Activated CD4-positive, alpha-beta memory T cell treated with anti-CD3 and anti-CD28 coated beads for 36 hours (primary cell): ENCODE measurements at places on chromosomes 12 and 14. TPM values are rescaled to one million over a fixed set of nuclear protein-coding genes. Genes with fewer than 3 reads are reported as not detected.

The ACSM4 gene
- not detected for total RNA-seq

The EPYC gene
- not detected for total RNA-seq

The SLC4A8 gene
- total RNA-seq: 3.7 TPM

The ASCL1 gene
- not detected for total RNA-seq

The VPS33A gene
- total RNA-seq: 24.6 TPM

DNA sequence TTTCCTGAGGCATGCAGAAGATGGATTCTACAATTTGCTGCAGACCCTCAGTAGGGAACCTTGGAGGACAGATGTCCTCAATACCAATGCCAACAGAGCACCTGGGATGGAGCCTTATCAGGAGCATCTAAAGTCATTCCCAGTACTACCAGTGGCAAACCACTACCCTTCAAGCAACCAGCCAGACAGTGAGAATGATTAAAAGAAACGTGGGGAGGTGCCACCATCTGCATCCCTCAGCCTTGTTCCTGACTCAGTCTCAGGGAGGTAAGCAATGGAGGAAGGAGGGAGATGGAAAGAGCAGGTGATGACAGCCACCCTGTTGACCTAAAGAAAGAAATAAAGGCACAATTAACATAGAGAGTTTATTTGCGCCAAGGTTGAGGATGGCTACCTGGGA lies 175.2 kb upstream of the GRIN2B start:
- peaks cover 2% of the 10 kb centered on the region for H3K36me3 ChIP-seq
- H3K27me3 ChIP-seq: peaks cover 2% of the 10 kb centered on the region
- no peak for DNase-seq
- H3K27ac ChIP-seq: no peak overlapping the region
- H3K4me3 ChIP-seq: no peak overlapping the region

DNA sequence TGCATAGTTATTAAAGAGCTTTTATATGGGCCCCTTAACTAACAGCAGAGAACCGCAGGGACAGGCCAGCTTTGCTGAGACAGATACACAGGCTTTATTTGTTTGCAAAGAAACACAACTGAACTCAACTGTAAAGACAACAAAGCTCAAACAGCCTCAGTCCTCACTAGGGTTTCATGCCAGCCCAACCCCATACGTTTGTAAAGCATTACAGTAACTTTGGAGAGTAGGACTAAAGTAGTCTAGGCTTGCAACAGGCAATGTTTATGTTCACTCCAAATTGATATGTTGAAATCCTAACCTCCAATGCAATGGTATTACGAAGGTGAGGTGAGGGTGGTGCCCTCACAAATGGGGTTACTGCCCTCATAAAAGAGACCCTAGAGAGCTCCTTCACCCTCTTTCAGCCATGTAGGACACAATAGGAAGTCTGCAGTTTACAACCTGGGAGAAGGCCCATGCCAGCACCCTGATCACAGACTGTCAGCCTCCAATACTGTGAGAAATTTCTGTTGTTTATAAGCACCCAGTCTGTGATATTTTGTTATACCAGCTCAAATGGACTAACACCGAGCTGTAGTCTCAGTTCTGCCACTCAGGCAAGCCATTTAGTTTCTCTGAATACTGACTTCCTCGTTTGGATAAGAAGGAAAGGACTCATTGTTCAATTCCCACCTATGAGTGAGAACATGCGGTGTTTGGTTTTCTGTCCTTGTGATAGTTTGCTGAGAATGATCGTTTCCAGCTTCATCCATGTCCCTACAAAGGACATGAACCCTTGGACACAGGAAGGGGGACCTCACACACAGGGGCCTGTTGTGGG lies 35.2 kb downstream of the PPM1H start:
- peaks cover 2% of the 10 kb centered on the region for H3K27me3 ChIP-seq
- no peak for DNase-seq
- H3K4me3 ChIP-seq: no peak overlapping the region
- no peak overlapping the region for H3K27ac ChIP-seq
- H3K36me3 ChIP-seq: no peaks in the 10 kb centered on the region
- H3K4me1 ChIP-seq: no peaks in the 10 kb centered on the region

DNA sequence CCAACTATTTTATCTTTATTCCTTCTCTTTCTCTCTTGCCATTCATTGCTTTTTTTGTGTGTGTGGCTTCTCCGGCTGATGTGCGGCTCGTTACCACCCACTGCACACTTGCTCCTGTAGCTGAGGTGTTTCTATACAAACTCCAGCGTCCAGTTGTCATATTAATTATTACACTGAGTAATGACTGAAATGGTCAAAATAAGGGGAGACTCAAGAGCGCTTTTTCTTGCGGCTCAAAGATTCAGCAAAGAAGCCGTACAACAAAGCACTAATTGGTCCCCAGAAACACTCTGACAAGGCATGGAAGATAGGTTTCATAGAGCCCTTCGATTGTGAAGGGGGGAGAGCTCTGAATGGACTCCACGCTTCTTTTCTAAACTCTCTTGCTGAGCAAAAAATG lies 5.6 kb upstream of the ASCL1 start:
- H3K36me3 ChIP-seq: no peaks in the 10 kb centered on the region
- no peak for DNase-seq
- peaks cover 15% of the 10 kb centered on the region for H3K4me1 ChIP-seq
- no peak overlapping the region for H3K4me3 ChIP-seq
- peaks cover 68% of the 10 kb centered on the region for H3K27me3 ChIP-seq
- no peak overlapping the region for H3K27ac ChIP-seq

GRCh38 chr12:105470102-105470501 lies 139.6 kb downstream of the C12orf75 start:
- H3K27me3 ChIP-seq: peaks cover 14% of the 10 kb centered on the region
- no peaks in the 10 kb centered on the region for H3K4me1 ChIP-seq
- no peak overlapping the region for H3K27ac ChIP-seq
- H3K4me3 ChIP-seq: no peak overlapping the region

DNA sequence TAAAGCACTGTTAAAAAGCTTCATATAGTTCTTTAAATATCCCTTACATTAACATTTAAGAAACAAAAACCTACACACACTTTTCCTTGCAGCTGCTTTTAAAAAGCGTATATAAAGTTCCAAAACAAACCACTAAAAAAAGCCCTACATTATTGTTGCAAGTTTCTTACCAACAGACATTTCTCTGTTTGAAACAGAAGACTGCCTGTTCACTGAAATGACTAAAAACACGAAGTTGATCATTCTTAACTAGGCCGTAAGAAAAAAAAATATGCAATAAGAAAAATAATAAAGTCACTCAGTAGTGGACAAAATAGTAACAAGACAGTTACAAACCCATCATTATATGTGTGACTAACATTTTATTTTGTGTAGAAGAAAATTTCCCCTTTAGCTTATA lies 37.3 kb downstream of the KIF21A start:
- H3K27ac ChIP-seq: no peak overlapping the region
- no peak overlapping the region for H3K4me3 ChIP-seq
- DNase-seq: no peak

- no peaks in the 10 kb centered on the region for H3K27me3 ChIP-seq
- H3K4me1 ChIP-seq: no peaks in the 10 kb centered on the region
These were observed 23.0 kb upstream of the EIF2B2 start for GRCh38 chr14:74979442-74980397.

- no peaks in the 10 kb centered on the region for H3K4me1 ChIP-seq
- H3K27ac ChIP-seq: no peak overlapping the region
- no peak for DNase-seq
- H3K36me3 ChIP-seq: no peaks in the 10 kb centered on the region
- no peaks in the 10 kb centered on the region for H3K27me3 ChIP-seq
These were observed 293.4 kb downstream of the NPAS3 start for GRCh38 chr14:33232031-33232430.

- no peaks in the 10 kb centered on the region for H3K36me3 ChIP-seq
- H3K4me1 ChIP-seq: peaks cover 20% of the 10 kb centered on the region
- peak overlapping the region; percentile 77 for H3K4me3 ChIP-seq
- peak; percentile 15 for DNase-seq
These were observed 585 bp upstream of the TEAD4 start for GRCh38 chr12:2958432-2959191.

GRCh38 chr14:42002141-42002540 lies 395.5 kb downstream of the LRFN5 start:
- no peaks in the 10 kb centered on the region for H3K36me3 ChIP-seq
- H3K27me3 ChIP-seq: no peaks in the 10 kb centered on the region
- no peak overlapping the region for H3K27ac ChIP-seq
- no peaks in the 10 kb centered on the region for H3K4me1 ChIP-seq
- no peak overlapping the region for H3K4me3 ChIP-seq

DNA sequence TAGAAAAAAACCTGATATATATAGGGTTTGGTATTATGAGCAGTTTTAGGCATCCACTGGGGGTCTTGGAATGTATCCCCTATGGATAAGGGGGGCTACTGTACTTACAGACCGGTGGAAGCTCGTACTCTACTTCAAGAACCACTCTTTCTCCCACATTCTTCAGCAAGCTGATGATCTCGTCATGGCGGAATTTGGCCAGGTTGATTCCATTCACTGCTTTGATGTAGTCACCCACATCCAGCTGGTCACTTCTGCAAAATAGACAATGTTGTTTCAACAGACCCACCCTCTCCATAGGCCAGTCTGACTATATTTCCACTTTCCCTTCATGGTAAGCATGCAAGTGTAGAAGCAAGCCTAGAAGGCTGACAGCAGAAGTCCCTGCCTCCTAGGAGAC lies 139.9 kb downstream of the GRIP1 start:
- H3K27ac ChIP-seq: no peak overlapping the region
- no peaks in the 10 kb centered on the region for H3K4me1 ChIP-seq
- H3K36me3 ChIP-seq: no peaks in the 10 kb centered on the region
- H3K4me3 ChIP-seq: no peak overlapping the region
- H3K27me3 ChIP-seq: no peaks in the 10 kb centered on the region

DNA sequence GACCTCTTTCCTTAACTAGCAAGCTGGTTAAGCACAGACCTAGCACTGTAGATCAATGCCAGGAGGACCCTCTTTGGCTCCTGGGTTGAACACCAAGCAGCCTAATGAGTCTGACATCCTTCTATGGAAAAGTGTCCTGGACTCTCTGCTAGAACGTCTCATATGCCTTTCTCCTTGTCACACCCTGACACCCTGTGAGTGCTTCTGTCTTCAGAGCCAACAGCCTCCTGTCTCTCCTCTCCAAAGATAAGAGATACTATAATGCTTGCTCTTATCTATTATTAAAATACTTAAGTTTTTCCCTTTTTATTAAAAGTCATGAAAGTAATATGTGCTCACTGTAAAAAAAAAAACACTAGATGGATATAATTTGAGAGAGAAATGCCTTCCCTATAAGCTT lies 222.7 kb downstream of the FOXN3 start:
- H3K36me3 ChIP-seq: peaks cover 18% of the 10 kb centered on the region
- H3K4me3 ChIP-seq: no peak overlapping the region
- H3K4me1 ChIP-seq: peaks cover 14% of the 10 kb centered on the region
- H3K27ac ChIP-seq: no peak overlapping the region

GRCh38 chr12:89597210-89597609 lies 71.4 kb upstream of the POC1B start:
- H3K4me3 ChIP-seq: no peak overlapping the region
- no peak for DNase-seq

DNA sequence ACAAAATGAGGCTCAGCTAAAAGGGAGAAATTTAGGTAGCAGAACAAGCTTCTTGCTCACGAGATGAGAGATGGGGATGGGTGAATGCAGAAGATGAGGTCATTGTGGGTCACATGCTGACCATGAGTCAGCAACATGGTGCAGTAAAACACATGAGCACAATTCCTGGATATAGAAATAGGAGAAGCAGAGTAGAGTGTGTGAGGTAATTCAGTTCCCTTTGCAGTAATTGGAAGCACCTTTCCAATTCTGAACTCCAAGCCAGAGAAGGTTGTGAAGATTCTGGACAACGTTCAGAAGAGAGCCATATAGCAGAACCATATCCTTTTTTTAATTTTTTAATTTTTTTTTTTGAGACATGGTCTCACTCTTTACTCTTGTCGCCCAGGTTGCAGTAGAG lies 62.0 kb upstream of the LMNTD1 start:
- no peaks in the 10 kb centered on the region for H3K36me3 ChIP-seq
- H3K4me1 ChIP-seq: no peaks in the 10 kb centered on the region
- H3K27ac ChIP-seq: no peak overlapping the region
- no peak for DNase-seq
- no peak overlapping the region for H3K4me3 ChIP-seq
- peaks cover 2% of the 10 kb centered on the region for H3K27me3 ChIP-seq
